Activated CD4-positive, alpha-beta T cell treated with anti-CD3 and anti-CD28 coated beads, Interleukin-2, amount 50 U/mL, for 1 hour (primary cell): ENCODE measurements at places on chromosomes 1 and 21.

DNA sequence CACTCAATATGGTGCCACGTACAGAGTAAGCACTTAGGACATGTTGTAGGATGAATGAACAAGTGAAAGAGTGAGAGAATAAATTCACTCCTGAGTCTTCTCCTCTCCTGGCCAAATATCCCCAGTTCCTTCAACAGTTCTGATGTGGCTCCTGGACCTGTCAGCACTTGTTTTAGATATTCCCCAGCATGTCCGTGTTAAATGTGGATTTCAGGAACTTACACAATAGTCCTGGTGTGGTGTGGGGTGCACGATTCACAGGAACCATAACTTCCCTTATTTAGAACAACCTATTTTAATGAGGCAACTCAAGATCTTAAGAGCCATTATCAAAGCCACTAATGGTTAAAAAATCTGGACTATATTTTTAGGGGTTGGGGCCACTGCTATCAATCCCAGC, 39.0 kb upstream of the MYSM1 start:
- no peak for DNase-seq

GRCh38 chr1:98388441-98388840, 273.1 kb upstream of the SNX7 start:
- DNase-seq: no peak

DNA sequence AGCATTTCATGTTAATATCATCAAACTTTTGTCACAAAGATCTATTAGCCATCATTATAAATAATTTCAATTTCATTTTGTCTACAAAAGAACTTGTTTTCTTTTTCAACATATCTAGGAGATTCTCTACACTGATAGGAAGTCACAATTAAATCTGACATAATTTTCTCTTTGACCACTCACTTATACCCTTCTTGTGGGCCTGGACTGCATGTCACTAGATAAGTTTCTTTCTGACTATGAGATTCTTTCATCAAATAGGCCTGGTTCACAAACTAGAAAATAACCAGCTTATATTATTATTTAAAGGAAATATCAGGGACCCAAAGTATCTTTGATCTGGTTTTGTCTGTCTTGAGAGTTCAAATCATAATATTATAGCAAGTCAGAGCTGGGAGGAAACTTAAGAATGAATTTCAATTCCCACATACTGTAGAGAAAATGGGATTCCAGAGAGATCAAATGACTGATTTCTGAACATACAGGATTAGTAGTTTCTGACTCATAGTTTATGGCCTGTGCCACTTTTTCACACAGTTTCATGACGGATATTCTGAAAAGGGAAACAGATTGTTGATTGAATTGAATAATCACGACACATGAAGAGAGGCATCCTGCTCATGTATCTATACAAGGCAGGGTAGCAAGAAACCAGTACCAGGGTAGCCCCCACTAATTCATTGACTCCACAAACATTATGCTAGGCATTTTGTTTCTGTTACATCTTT, 355.8 kb downstream of the GPATCH2 start:
- no peak for DNase-seq

DNA sequence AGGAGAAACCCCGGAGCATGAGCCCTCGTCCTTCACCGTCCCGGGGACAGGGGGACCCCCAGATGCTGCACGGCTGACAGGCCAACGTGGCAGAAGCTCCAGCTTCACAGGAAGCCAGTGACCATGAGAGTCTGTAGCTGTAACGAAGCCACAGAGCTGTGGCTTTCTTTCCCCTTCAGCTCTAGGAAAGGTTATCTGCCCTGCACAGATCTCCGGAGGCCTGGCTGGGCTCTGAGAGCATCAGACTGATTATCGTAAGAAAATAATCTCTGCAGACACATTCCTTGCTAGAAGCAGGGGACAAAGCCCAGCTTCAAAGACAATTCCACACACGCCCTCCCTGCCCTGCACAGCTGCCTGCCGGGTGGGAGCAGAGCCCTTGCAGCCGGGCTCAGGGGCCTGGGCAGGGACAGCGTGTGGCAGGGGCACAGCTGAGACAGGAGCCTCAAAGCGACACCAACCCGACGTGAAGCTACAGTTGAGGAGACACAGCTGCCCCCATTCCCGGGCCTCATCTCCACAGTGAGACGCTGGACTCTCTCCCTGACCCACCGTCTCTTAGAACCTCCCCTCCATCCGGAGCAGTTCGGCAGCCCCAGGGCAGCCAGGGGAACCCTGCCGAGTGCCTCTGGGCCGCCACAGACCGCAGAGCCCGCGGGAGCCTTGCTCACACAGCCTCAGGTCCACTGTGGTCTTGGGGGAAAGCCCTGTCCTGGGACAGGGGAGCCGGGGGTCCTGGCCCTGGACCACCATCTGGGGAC, 30.6 kb downstream of the POFUT2 start:
- DNase-seq: no peak

DNA sequence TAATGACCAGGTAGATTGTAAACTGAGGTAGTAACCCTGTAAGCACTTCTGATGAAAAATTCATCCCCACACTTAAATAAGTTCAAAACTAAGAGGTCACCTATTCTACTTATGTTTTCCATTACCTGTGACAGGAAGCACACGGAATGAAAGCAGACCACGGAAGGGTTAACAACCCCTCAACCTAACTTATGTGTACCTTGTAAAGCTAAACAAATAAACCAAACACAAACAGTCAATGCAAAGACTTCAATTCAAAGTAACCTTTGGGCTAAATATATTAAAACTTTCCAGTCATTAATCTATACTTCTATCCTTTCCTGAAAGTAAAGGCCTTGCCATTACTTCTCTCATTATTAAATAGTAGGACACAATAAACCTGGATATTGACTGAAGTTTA, 7.0 kb downstream of the PPP1R15B start:
- no peak for DNase-seq

DNA sequence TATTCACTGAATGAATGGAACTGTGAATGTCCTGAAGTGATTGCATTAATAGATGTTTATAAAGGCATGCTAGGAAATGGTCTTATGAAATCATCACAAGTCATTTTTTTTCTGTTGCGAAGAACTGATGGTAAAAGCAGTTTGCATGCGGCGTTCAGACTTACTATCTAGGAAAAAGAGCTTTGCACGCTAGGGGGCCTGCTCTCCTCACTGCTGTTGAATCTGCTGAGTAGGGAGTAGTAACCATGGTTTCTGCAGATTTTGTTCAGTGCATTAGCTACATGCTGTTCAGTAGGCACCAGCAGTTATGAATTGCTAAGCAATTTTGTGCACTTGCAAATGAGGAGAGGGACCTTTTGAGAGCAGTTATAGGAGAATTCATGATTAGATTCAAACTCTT, 57.9 kb downstream of the CENPF start:
- DNase-seq: peak; percentile 4

GRCh38 chr1:233614743-233615521, 1.0 kb downstream of the KCNK1 start:
- DNase-seq: no peak

- DNase-seq: no peak
Observed at GRCh38 chr1:193566735-193567134, 380.3 kb upstream of the B3GALT2 start.

GRCh38 chr1:178945763-178946266, 74.9 kb upstream of the ANGPTL1 start:
- DNase-seq: no peak

DNA sequence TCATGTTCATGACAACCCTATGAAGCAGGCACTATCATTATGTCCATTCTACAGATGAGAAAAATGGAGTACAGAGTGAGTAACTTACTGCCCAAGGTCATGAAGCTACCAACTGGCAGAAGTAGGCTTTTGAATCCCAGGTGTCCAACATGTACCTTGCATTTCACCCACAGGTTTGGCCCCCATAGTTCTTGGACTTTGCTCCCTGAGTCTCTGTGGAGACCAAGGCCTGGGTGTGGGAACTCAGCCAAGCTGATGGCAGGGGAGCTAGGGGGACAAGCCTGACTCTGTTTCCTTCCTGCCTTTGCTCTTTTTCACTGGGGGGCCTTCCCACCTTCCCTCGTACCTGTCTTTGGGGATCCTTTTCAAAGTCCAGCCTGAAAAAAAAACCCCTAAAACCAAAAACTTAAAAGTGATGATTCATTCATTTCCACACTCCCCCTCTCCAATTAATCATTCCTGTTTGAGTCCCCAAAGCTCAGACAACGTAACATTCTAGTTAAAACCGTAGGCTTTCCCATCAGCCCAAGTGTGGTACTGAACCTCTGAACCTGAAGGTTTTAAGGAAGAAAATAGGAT, 8.5 kb upstream of the TTC22 start:
- DNase-seq: no peak

DNA sequence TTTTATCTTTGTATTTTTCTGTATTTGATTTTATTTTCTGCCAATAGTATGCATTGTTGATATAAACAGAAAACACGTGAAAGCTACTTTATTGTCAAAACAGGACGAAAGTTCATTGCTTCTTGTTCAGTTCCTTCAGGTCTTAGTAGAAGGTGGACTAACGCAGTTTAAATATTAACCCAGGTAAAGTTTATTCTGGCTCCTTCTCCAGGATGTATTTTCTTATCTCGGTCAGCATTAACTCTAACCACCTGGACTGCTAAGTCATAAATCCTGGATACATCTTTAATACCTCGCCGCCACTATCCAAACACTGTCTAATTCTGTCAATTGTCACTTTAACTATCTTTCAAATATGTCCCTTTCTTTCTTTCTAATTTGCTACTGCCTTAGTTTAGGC, 5.7 kb upstream of the SOAT1 start:
- no peak for DNase-seq

DNA sequence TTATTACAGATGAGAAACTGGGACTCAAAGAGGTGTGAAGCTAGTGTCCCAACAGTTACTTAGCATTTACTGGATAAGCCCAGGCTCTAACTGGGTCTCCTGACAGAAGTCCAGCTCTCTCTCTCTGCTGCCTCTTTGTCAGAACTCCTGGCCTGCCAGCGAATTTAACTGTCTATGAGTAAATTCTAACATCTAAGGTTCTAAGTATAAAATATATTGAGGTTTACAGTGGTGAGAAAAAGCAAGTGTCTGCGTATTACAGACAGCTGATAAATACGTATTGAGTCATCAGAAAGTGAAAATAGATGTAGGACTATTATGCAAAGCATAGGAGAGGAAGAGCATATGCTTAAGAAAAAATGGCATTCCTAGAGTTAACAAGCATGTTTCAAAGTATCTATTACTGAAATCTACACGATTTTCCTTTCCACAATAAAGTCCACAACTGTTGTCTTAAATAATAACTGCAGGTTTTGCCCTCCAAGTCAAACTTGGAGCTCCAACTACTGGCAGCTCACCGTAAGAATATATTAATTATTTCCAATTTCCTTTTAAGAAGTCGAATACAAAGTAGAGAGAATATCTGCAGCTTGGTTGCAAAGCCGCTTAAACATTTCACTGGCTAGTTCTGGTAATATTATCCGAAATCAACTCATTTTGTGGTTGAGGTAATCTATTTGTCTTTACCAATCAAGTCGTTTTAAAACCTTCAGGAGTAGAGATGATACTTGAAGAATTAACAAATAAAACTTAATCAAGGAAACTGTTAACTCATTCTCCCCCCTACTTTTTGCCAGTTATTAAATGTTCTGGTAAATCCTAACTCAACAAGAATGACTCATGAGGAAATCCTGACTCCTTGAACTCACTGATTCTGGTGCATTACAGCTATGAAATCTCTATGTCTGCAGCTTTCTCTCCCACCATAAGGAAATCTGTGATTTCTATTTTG, 1.4 kb upstream of the RGS2 start:
- DNase-seq: no peak

GRCh38 chr1:198232940-198233675, 76.3 kb downstream of the NEK7 start:
- no peak for DNase-seq

GRCh38 chr1:183622013-183622412, 13.6 kb downstream of the ARPC5 start:
- DNase-seq: no peak

GRCh38 chr21:27680181-27680580, 713.3 kb upstream of the ADAMTS5 start:
- no peak for DNase-seq

- DNase-seq: no peak
Observed at GRCh38 chr1:87765681-87766070, 437.0 kb downstream of the LMO4 start.

DNA sequence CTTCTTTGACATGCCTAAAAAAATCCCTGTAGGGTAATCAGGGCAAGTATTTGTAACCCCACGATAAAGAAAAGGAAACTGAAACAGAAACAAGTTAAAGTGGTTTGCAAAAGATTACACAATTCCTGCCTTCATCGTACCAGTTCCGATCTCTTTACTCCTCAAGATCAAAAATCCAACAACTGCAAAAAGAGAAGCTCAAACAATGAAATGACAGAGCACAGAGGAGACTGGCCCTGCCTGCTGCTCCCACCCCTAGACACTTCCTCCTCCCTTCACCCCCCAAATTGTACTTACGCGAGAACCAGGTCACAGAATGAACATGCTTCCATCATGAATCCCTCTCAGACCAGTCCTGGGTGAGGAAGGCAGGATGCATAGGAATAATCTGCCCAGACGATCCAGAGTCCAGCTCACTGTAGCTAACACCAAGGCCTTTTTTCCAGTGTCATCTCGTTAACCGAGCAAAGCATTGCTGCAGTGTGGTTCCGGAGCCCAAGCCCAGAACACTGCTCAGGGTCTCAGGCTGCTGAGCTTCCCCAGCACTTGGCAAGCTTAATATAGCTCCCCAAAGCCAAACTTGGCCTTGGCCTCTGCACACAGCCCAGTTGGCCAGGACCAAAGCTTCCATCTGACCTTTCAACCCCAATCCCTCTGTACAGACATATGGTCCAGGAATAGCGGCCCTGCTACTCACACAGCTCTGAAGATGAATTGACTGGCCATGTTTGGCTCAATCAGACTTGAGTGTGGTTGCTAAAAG, 20.3 kb downstream of the RXRG start:
- no peak for DNase-seq
